ENCODE measurements at places on chromosomes 3 and 15.

DNA sequence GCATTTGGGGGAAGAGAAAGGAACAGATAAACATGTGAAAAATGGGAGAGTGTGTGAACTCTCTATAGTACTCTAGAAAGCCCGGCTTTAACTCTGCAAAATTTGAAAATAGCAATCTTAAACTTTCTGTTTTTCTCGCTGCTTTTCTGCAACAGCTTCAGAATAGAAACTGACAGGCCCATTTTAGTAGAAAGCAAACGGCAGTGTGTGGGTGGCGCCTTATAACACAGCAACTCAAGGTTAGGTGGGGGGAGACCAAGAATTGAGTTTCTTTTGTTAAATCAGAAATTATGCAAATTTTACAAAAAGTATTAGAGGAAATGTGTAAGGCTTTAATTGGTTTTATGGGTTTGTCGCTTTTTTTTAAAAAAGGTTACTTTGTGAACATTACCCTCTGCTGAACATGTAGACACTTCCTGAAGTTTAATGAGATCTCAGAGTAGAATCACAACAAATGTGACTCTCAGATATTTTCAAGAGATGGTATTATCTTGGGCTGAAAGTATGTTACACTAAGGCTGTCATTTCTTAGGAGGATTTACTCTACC is 107.0 kb downstream of the PTPRG start:
- no peak for DNase-seq

- DNase-seq = no peak
Observed at GRCh38 chr3:197737749-197738462, 1.2 kb upstream of the RUBCN start.

GRCh38 chr3:132378-132777 is 64.2 kb upstream of the CHL1 start:
- DNase-seq = no peak

- DNase-seq = no peak
Observed at GRCh38 chr3:834679-835078, 258.1 kb upstream of the CNTN6 start.

DNA sequence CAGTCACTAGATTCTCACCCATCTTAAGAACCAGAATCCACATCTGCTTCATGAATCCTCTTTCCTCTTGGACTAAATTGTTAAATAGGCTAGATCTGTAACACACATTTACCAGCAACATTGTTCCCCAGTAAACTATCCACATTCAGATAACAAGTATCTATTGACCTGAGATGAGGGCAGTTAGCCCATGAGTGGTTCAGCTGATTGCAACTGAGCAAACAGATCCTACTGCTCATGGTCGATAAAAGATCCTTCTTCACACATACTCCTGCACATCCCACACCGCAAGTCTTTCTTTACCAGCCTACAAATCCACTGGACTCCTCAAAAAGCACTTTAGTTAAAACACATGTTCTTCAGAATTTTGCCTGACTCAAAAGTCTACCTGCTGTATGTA is 59.2 kb downstream of the UACA start:
- DNase-seq = no peak

GRCh38 chr3:77102951-77103769 is 63.3 kb downstream of the ROBO2 start:
- no peak for DNase-seq

DNA sequence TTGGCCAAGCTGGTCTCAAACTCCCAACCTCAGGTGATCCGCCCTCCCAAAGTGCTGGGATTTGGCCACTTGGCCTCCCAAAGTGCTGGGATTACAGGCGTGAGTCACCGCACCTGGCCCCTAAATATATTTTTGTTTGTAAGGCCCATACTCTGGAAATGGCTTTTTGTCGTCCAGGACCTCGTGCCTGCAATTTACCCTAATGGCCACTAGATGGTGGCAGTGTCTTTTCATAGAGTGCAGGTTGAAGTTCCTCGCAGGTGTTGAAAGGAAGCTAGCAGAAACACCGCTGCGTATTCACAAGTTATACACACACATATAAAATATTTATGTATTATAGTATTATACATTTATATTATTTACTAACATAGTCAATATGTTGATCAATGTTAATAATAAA is 97.2 kb downstream of the LRTM1 start:
- no peak for DNase-seq

DNA sequence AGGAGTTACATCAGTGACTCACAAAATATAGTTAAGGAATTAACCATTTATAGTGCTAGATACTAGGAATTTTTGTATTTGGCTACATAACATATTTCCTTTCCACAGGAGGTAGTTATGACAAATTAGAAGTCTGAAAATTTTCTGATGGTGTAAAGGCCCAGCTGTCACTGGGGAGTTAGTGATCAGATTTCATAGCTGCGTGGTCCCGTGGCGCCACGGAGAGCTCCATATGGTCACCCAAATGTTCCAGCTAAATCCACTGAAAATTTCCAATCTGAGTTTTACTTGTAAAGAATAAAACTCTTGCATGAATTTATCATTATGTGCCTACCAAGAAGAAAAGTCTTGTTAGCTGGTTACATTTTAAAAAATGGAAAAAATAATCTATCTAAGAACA is 368.9 kb upstream of the PLSCR5 start:
- no peak for DNase-seq

GRCh38 chr3:49164983-49165720 is 979 bp downstream of the CCDC71 start:
- no peak for DNase-seq

GRCh38 chr3:126984391-126985131 is 1.6 kb downstream of the PLXNA1 start:
- DNase-seq = no peak

- DNase-seq = peak; percentile 6
Observed at GRCh38 chr3:137105277-137105977, 147.6 kb downstream of the IL20RB start.

- no peak for DNase-seq
Observed at GRCh38 chr3:169945313-169945712, 21.3 kb upstream of the SEC62 start.

- DNase-seq = no peak
Observed at GRCh38 chr3:114551770-114552526, 258.1 kb downstream of the TIGIT start.

DNA sequence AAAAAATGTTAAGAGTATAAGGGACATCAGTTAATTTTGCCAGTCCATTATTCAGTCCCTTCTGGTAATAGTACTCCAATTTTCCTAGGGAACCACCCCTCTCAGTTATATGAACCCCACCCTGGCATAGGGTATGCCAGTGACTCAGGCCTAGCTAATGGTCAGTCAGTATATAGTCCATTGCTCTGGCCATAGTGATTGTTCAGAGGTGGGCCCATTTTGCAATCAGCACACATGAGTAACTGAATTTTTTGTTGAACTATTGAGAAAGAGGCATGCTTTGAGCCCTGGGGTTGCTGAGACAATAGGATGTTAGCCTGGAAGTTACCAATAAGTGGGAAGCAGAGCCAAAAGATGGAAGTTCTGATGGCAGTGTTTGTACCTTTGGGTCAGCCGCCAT is 4.1 kb downstream of the LRCH3 start:
- no peak for DNase-seq

DNA sequence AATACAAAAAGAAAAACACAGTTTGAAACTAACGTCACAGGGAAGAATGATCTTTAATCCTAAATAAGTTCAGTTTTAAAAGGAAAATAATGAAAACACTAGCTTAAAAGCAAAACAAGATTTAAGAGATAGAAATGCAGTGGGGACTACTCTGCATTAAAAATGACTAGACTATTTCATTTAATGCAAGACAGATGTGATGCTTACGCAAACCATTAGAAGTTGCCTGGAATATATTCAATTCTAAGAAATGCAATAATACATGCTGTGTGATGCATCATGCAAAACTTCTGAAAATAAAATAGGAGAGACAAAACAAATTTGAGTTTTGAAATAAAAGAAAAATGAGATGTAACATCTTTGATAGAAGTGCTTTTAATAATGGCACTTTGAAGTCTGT is 97.6 kb upstream of the STRIT1 start:
- no peak for DNase-seq

GRCh38 chr15:100663086-100663914 is 60.9 kb downstream of the ASB7 start:
- DNase-seq = no peak

DNA sequence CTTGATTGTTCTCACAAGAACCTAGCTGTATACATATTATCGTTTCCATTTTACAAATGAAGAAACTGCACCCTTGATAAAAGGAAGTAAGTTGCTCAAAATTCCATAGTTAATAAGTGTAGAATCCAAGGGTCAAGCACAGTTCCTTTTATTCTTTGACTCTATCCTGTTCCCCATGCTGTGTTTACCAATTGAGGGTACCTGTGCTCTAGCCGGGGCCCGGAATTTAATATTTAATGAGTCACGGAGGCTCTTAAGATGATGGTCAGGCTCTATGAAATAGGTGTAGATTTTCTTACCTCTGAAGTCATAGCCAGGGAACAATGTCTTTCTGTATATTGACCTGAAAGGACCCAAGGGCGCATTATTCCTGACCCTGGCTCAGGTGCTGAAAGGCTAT is 65.2 kb downstream of the LPP start:
- DNase-seq = no peak

GRCh38 chr3:123708531-123708930 is 123.7 kb upstream of the HACD2 start:
- no peak for DNase-seq

- no peak for DNase-seq
Observed at GRCh38 chr3:167030082-167030725, 349.9 kb downstream of the ZBBX start.

- no peak for DNase-seq
Observed at GRCh38 chr3:125654526-125654925, 59.2 kb upstream of the OSBPL11 start.

DNA sequence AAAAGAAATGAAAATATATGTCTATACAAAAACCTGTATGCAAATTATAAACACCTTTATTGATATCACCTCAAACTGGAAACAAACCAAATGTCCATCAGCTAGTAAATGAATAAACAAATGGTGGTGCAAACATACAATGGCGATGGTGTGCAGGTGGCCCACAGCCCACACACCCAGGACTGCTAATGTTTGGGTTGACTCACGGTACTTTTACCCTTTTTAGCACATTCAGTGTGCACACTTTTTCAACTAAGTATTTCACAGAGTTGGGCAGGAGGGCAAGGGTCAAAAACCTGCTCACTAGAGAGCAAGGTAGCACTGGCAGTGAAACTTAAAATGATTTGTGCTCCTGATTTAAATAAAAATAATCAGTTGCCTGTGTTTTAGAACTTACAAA is 123.1 kb upstream of the BHLHE40 start:
- no peak for DNase-seq

DNA sequence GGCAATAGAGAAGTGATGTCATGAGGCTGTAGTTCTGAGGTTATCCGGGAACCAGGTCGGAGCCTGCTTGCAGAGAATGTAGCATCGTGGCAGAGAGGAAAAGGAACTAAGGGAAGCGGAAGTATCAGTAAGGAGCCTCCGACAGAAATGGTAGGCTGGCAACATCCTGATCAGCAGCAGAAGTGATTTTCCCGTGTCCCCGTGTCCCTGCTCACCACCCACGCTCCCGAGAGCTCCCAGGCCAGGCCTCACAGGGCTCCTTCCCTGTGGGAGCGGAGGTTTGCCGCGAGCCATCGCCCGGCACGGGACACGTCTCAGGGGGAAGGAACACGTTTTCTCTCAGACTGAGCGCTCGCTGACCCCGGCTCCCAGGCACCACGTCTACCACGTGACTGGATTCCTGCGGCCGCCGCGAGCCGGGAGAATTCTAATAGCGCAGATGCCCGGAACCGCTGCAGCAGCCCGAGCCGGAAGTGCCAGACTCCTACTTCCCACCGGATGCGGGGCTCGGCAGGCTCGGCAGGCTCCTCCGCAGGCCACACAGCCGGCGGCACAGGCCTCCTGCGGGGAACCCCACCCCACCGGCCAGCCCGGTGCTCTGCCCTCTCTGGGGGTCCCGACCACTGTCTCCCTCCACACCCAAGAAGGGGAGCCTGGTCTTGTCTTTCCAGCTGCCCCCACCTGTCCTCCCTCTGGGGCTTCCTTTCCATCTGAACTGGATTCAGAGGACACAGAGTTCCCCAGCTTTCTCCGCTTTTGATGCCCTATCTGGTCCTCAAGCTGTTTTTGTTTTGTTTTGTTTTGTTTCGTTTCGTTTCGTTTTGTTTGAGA is 99.3 kb downstream of the BDH1 start:
- DNase-seq = peak; percentile 45

DNA sequence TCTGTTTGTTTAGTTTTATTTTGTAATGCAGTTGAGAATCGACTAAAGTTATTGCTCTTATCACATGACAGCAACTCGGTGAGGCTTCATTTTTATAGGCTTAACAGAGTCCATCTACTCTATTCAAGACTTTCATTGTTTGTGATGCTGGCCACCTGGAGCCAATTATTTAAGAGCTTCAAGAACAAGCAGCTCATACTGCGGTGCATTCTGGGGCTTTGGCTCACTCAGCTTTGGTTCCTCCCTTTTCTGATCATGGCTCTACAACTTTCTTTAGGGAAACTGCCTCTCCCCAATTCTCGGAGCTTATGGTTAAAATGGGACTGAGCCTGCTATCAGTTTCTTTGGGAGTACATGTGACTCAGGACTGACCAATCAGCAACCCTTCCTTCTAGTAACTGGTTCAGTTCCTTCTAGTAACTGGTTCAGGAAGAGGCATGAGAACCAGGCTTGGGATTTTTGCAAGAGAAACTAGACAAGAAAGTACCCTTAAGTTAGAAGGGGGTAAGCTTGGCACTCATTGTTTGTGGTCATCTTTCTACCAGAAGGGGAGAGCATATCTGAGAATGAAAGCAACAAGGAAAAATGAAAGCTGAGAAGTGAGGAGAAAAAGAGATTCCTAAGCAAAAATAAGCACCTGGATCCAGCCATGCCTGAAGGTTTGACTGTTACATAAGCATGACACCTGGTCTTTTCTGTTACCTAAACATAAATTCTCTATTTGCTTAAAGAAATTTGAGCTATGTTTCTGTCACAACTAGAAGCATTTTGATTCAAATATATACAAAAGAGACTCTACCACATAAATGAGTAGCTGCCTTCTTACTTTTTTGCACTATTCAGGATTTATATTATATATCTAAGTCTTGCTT is 24.1 kb upstream of the ARHGEF3 start:
- no peak for DNase-seq

GRCh38 chr15:64050281-64051092 is 4.2 kb upstream of the DAPK2 start:
- DNase-seq = no peak

DNA sequence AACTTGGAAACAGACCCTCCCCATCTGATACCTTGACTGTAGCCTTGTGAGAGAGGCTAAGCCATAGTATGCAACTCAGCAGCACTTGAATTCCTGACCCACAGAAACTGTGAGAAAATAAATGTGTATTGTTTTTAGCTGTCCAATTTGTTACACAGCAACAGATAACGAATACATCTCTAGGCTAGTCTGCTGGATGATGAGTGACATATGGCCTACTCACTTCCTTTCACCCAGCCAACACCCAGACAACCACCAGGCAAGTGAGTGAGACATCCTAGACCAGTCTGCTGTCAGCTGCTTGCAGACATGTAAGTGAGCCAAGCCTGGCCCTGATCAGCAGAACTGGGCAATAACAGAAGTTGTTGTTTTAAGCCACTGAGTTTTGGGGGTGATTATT is 19.2 kb upstream of the SMAD6 start:
- DNase-seq = no peak

- DNase-seq = no peak
Observed at GRCh38 chr3:79517766-79518413, 249.9 kb downstream of the ROBO1 start.

- DNase-seq = no peak
Observed at GRCh38 chr15:31752065-31752762, 278.1 kb upstream of the CHRNA7 start.

Data from activated CD4-positive, alpha-beta T cell treated with anti-CD3 and anti-CD28 coated beads for 24 hours (primary cell).